ENCODE measurements at places on chromosomes 1 and 21.

DNA sequence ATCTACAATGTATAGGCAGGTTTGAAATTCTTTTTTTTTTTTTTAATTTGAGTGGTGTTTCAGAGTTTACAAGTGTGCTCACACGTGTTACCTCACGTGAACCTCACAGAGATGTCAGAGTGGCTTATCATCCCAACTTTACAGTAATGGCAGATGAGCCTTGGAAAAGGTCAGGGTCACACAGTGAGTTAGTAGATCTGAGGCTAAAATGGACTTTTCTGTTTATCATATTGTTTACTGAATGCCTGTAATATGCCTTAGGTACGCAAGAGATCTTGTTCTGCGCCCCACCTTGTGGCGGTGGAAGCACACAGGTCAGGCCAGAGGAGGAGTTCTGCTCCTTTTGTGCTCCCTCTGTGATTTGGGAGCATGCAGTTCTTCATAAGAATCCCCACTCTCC lies 80.0 kb downstream of the DYRK1A start:
- DNase-seq, result no peak

GRCh38 chr1:113742515-113742914 lies 16.8 kb downstream of the PHTF1 start:
- DNase-seq, result no peak

- DNase-seq, result no peak
These were observed 21.4 kb upstream of the CHIT1 start for GRCh38 chr1:203250911-203251310.

DNA sequence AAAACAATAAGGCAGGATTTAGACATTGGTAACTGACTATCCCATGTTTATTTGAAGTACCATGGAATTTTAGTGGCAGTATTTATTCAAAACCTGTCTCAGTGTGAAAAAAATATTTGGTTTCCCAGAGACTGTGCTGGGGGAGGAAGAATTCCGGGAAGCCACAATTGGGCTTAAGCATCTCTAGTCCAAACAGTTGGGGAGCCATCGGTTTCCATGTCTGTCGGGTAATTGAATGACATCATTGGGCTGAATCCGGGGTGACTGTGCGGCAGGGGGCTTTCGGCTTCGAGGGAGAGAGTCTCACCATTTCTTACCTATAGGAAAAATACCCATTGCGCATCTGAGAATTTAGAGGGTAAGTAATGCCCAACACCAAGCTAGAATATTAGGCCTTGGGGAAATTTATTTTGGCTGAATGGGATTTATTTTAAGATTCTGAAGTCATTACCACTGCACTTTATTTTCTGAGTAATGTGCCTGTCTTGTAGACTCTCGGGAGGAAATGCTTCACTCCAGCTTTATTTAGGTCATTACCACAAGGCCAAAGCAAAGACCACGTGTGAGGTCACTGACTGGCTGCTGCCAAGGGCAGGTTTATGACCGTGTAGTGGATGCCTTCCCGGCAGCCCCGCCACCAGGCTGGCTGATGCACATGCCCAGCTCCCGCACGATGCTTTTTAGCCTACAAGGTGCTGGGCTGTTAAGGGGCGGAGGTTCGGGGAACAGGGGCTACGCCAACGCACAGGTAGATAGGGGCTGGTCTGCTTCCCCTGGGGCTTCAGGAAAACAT lies 23.1 kb upstream of the UMODL1 start:
- DNase-seq, result no peak

DNA sequence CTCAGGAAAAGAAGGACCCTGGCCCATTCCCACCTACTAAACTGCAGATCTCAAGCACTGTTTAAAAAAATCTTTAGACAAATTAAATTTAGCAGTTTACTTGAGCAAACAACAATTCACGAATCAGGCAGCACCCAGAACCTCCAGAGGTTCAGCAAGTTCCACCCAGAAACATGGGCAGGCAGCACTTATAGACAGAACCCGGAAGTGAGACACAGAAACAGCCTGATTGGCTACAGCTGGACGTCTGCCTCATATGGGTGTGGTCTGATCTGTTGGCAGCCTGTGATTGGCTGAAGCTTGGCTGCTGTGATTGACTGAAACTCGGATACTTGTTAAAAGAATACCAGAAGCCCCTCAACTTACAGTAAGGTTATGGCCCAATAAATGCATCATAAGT lies 34.7 kb upstream of the COL6A2 start:
- no peak for DNase-seq

DNA sequence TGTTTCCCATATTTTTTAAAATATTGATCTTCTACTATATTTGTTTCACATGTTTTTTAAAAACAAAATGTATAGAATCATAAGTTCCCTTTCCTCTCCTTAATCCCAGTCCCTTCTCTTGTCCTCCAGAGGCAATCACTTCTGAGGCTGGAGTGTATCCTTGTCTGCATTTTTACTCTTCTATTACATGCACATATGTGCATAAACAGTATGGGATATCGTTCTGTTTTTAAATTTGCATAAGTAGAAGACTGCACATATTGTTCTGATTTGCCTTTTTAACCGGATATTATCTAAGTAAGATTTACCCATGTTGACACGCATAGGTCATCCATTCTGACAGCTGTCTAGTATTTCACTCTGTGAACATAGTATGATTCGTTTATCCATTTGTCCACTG lies 142.0 kb downstream of the TRABD2B start:
- no peak for DNase-seq

DNA sequence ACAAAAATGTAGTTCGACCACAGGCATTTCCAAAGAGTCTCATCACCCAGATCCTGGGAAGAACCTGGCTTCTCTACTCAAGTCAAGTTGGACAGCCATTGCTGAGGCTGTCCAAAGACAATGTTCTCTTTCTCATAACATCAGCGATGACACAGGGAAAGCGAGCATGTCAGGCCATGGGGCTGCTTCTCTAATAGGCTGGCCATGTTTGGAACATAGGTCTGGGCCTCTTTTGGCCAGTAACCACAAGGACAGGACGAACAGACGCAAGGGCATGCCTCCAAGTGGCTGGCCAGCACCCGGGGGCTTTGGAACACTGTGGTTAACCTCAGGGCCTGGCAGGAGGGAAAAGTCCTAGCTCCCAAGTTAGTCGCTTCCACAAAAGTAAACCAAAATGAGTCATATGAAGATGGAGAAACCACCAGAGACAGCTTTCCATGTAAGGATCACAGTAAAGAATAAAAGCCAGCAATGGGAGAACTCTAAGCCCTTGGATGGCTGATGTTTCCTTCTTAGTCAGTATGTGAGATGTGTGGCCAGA lies 80.6 kb upstream of the SLC44A3 start:
- no peak for DNase-seq

DNA sequence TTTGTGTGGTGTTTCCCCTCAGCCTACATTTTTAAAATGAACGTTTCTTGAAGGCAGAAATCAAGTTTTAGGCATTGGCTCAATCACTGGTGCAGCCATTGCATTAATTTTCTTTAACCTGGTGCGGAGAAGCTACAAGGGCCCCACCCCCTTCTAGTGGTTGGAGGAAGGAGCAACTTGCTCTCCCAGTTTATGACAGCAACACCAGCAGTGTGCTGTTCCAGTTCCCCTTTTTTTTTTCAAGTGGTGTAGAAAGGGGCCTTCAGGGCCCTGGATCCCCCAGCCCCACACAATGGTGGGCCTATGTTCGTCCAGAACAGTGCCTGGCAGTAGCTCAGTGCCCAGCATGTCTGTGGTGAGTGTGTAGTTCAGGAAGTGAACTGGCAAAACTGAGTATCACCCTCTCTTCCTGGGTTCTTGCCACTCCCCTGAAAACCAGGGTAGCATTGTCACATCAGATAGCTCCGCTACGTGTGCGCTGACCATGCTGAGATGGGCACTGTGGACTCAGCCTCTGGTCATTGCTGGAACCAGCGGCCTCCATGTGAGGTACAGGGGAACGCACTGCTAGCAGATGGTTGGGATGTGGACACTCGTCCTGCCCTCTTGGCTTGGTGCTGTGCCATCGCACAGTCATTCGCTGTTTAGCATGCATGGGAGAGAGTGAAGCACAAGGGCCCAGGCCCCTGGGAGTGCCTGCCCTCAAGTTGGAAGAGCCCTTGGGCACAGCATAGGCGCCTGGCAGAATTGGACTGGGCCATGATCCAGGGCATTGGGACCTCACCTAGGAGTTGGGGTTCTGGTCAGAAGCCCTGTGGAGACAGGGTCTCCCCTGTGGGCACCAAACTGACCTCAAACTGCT lies 7.2 kb downstream of the ARF1 start:
- DNase-seq, result peak; percentile 8

GRCh38 chr1:176843352-176844297 lies 320.9 kb downstream of the ASTN1 start:
- no peak for DNase-seq

DNA sequence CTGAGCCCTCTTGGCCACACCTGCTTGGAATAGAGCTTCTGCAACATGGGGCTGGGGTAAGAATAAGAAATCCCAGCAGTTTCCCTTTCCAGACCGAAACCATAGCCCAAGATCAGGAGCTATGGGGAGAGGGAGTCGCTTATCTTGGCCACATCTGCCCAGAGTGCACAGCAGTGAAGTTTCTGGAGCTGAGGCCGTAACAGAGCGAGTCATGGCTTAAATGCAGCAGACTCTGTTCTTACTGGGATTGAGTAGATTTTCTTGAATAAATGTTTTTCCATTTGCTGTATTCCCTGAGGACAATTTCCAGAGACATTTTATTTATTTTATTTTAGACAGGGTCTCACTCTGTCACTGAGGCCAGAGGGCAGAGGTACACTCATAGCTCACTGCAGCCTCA lies 33.5 kb downstream of the CFAP57 start:
- no peak for DNase-seq

DNA sequence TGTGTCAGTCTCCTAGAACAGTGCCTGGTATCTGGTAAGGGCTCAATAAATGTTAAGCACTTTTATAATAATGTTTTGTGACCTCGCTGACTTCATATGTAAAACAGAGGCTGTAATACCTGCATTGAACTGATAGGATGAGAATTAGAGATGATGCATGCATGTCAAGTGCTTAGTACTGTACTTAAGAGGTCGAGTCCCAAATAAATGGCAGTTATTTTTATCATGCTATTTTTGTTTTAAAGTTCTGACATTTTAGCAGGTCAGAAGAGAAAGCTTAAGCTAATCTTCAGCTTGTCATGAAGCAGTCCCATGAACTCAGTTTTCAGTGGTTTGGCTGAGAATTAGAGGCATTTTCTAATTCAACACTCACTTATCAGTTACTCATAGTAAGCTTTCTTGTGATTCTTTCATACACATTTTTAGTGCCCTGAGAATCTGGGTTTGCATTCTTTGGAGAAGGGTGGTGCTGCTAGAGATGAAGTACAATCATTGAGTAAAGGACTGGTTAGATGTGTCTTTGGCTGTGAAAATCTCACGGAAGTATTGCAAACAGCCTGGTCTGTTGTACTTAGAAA lies 75.7 kb upstream of the RAVER2 start:
- no peak for DNase-seq

DNA sequence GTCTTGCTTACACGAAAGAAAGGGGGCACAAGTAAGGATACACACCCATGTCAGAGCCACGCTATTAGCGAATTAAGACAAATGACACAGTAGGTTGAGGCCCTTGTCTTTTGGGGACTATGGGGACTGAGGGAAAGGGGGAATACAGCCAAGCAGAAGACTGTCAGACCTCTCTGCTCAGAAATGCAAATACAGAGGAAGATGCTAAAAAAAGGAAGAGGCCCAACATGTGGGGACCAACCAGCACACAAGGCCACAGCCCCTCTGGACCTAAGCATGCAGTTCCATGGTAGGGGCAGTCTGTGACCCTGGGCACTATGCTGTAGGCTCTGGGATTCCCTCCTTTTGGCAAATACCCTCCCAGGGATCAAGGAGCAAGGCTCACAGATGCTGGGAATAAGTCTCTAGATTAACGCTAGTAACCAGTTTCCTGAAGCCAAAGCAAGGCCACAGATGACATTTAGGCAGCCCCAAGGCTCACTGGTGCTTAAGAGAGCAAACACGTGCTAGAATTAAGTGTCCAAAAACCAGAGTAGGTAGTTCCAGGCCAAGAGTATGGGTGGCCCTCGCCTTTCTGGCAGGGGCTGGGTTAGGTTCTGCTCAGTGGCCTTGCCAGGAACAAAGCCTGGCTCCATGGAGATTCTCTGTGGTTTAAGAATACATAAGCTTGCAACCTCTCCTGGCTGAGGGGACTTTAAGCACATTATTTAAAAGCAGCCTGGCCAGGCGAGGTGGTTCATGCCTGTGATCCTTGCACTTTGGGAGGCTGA lies 38.2 kb downstream of the RABIF start:
- DNase-seq, result no peak

- no peak for DNase-seq
These were observed 138.8 kb downstream of the ROR1 start for GRCh38 chr1:63912643-63913042.

DNA sequence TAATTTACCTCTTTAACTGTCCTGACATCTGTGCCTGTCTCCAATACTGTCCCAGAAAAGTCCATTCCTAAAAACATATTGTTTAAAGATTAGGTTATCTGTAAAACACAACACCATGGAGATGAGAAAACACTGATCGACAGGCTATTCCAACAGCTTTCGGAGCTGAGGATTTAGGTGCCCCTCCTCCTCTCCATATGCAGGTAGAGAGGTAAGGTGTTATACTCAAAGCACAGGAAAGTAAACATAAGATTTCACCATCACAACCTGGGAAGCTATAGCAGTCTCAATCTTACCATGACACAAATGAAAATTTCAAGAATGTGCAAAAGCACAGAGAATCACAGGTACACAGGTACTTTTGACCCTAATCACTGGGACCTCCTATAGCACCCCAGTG lies 60.9 kb upstream of the RASAL2 start:
- no peak for DNase-seq

DNA sequence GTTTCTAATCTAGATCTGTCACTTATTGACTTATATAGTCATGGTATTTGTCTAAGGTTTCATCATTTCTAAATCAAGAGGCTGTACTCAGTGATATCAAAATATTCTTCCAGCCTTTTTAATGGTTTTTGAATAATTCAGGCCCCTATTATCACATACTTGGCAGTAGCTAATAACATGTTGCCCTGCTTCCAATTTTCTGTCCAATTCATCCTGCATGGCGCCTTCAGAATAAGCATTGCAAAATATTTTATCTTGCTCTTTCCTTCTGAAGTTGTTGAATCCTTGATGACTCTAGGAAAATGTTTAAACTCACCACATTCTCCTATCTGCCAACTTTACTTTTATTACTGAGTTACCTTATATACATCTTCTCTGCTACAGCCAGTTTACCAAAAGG lies 517.2 kb upstream of the B3GALT2 start:
- DNase-seq, result no peak

DNA sequence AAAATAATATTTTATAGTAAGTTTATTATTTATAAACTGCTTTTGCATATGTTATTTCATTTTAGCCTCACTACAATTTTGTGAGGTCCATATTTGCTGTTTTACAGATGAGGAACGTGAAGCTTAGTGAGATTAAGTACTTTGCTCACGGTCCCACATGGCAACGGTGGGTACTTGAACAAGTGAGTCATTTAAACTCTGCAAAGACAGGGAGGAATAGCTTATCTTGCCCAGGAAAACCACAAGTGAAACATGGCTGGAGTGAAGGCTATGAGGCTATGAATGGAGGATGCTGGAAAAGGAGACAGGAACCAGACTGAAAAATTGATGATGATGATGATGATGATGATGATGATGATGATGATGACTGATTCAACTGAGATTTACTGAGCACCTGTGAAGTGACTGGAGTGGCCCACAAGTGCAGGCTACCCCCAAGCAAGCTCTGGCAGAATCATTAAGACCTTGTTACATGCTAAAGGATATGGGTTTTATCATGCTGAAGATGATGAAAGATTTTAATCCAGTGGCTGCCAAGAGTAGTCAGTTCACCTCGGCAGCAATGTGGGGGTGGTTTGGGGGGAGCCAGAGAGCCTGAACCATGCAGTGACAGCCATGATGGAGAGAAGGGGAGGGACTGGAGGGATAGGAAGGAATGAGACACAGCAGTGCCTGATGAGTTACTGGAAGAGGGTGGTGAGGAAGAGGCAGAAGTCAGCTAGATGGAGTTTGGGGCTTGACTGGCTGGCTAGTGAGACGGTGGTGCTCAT lies 1.4 kb upstream of the ABCA4 start:
- DNase-seq, result no peak

All from left ventricle myocardium inferior (tissue), 1 donor.